Amygdala (tissue), 56 donors: ENCODE measurements at places on chromosomes 4 and X.

- DNase-seq: no peak
Observed at GRCh38 chr4:66639361-66639760, 905.9 kb downstream of the CENPC start.

GRCh38 chr4:176358083-176358469 is 38.3 kb downstream of the SPCS3 start:
- no peak for DNase-seq

GRCh38 chr4:184887333-184887732 is 61.6 kb upstream of the ACSL1 start:
- DNase-seq: no peak

GRCh38 chrX:136529795-136530194 is 2.2 kb upstream of the VGLL1 start:
- no peak for DNase-seq

GRCh38 chr4:26402458-26402857 is 81.6 kb downstream of the RBPJ start:
- DNase-seq: no peak

GRCh38 chrX:76555816-76556215 is 128.3 kb downstream of the MAGEE1 start:
- DNase-seq: no peak

GRCh38 chr4:82415922-82416365 is 14.3 kb downstream of the HNRNPDL start:
- DNase-seq: no peak

DNA sequence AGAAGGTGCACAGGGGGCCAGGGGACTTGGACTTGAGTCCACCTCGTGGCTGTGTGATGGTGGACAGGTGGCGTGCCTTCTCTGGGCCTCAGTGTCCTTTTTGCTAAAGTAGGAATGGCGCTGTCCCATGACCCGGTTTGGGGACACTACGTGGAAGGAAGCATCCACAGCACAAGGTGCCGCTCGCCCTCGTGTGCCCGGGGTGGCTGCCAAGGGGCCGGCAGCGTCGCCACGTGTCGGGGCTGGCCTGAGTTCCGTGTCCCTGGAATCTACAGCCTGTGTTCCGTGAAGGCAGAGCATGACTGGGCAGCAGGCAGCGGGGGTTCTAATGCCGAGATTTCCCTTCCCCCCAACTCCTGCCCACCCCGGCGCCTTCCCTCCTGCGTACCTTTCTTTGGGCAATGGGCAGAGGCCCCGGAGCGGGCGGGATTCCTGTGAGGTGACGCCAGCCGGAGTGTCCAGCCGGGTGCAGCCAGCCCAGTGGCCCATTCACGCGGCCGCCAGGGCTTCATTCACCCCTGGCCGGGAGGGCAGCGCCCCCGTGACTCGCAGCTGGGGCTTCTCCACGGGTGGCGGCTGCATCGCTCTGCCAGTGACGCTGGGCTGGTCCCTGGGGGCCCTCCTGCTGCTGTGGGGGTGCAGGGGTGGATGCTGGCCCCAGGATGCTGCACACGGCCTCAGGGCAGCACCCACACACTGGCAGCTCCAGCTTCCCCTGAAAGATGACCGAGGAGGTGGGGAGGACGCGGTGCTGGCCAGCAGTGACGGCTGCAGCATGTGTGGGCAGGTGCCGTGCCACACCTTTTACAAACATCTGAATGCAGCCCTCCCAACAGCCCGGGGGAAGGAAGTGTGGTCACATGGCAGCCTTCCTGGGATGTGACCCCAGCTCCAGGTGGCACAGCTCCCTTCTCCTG is 21.2 kb downstream of the DOK7 start:
- no peak for DNase-seq

DNA sequence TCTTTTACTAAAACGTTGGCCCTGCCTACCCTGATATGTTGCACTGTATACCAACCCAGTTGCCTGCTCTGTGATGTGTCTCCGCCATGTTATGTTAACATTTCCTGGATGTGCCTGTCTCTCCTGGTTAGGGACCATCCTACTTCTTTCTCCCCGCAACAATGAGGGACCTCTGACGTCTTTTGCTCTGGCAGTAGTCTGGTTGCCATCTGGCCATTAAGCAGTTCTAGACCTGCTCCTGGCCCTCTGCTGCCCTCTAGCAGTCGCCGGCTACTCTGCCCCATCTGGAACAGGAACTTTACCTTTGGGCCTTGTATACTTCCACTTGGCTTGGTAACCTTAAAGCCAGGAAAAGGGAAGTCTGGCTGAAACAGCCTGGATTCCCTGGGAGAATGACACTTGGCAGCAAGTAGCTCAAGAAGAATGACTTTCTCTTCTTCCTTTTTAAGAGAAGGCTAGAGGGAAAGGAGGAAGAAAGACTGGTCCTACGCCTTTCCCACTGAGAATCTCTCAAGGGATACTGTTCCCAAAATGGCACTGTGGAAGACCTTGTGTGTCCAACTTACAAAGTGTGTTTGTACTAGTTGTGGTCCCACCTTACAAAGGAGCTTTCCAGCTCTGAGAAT is 63.5 kb downstream of the GPC3 start:
- peak; percentile 1 for DNase-seq

GRCh38 chr4:16334601-16335000 is 108.3 kb upstream of the TAPT1 start:
- no peak for DNase-seq

DNA sequence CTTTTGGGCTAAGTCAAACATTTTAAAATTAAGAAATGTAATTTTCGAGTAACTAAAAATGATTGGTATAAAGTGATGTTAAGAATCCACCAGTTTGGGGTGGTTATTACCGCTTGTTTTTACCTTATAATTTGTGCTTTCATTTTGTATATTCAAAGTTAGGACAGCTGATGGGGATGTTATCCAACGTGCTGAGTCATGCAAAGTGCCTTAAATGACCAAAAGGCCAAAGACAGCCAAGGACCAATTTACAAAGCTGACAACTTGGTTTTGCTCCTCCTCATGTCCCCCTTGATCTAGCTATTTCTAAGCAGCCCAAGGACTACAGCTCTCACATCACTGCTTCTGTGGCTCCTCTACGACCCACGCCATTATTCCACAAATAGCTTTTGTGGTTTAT is 181.4 kb upstream of the PCDH7 start:
- DNase-seq: no peak

DNA sequence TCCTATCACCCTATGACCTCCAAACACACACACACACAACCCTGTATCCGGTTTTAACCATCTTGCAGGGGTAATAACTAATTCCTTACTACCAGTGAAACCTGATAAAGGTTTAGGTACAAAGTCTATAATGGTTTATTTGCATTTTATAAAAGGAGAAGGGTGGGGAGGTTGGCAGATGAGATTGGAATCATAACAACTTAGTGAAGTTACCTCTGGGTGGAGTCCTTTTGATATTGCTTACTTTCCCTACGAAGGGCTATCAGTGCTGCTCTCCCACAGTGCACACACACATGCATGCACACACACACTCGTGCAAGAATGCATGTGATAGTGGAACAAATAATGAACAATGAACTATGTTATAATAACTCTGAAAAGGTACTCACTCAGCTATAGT is 56.1 kb downstream of the CCSER1 start:
- DNase-seq: no peak

GRCh38 chr4:43560047-43560446 is 667.5 kb downstream of the GRXCR1 start:
- DNase-seq: no peak

DNA sequence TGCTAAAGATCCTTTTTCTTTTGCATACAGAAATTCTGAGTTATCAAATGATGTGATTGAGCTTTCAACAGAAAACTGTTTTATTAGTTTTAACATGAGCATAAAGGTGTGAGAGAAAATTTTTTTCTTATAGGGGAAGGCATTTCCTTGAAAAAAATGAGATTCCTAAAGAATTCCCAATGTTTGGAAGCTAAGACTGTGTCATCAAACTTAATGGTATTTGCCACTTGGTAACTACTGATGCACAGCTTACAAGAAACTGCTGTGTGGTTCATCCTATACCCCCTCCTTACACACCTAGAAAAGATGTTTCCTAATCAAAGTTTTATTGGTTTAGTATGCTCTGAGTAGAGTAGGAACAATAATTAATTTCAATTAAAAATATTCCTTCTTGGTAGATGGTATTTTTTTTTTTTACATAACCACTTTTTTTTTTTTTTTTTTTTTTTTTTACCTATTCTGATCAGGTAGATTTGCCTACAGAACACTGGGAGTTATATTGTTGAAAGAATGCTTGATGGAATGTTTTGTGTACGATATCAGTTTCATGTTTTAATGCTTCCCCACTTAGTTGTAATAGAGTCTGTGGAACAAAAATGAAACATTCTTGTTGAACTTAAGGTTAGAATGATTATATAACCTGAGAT is 6.0 kb downstream of the PTPN13 start:
- no peak for DNase-seq

DNA sequence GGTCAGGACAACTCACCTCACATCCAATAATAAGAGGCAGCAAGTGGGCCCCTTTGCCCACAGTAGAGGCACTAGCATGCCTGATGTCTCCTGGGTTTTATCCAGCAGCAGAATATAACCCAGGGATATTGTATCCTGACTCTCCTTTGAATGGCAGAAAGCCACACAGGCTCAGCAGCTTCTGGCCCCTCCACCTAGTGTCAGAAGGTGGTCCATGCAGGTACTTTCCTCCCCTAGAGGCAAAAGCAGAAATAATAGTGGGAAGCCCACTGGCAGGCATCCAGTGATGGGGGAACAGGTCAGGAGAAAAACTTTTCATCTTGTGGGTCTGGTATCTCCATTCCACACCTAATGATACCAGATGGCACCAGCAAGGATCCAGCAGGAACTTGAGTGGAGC is 75.5 kb upstream of the IRS4 start:
- DNase-seq: no peak

- DNase-seq: no peak
Observed at GRCh38 chrX:9627922-9628321, 137.7 kb downstream of the GPR143 start.

DNA sequence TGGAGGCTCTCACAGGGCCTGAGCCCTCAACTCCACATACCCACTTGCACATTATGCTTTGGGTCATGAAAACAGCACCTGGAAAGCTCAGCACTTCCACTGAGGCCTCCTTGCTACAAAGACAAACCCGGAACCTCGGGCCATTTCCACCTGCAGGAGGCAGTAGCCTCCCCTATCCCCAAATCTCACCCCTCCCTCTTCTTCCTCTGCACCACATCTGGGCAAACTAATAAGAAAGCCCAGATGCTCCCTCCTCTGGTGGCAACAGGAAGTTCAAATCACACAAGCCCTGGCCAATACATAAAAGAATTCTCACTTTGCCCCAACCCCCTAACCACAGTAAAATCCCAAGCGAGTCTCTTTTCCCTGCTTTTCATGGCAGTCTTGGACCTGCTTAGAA is 136.4 kb downstream of the MAPK10 start:
- DNase-seq: no peak

DNA sequence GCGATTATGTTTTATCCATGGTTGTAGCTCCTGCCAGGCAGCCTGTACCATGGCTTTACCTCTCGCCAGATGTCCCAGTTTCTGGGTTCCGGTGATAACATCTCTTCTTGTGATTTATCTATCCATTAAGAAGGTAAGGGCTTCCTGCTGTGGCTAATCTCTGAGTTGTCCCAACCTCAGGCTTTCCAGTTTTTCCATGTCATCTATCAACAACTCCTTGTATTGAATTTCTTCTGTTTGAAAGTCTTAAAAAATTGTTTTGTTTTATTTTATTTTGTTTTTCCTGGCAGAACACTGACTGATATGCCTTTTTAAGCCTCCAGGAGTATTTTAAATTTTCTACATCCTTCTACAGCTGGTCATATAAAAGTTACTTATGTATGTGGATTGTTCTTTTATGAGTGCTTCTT is 241.9 kb downstream of the ANTXR2 start:
- no peak for DNase-seq

DNA sequence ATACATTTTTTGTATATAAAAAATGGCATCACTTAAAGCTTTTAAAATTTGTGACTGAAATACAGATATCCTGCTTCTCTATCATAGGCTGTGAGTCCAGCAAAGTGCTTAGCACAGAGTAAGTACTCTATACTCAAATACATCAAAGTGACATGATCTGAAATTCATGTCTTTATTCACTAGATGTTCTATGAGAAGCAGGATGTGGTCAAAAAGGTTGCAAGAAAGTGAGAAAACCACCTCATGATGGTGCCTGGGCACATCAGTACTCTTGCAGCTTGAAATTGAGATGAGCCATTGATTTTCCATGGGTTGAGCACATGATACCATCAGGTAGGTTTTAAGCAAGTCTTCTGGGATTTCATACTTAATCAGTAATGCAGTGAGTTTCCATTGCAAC is 20.4 kb upstream of the SFRP2 start:
- DNase-seq: no peak

GRCh38 chrX:49071877-49072711 is 1.7 kb downstream of the PRAF2 start:
- peak; percentile 59 for DNase-seq

DNA sequence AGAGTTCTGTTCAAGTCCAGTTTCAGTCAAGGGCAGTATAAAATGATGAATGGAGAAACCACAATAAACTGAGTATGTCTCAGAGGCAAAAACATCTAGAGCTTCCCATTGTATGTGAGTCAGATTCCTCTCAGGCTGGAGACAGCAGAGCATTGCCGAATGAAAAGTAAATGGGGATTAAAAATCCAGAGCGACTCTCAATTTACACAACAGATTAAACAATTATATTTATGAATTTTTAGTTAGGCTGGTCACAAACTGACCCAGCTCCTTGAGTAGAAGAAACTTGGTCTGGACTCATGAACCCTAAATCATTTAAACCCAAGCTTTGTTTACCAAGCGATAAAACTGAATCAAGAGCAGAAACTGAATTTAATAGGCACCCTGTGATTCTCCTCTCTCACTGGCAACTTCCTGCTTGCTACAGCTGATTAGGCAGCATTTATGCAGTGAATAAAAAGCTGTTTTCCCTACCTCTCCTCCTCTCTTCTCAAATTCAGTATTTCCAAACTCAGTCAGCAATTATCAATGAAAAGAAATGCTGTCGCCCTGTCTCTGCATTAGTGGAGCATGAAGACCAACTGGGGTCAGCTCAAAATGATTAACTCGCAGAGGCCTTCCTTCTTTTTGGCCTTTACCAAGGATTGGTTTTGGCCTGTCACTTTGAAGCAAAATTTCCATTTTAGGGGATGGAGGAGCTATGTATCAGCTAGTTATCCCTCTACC is 568.0 kb downstream of the PDHA2 start:
- no peak for DNase-seq

DNA sequence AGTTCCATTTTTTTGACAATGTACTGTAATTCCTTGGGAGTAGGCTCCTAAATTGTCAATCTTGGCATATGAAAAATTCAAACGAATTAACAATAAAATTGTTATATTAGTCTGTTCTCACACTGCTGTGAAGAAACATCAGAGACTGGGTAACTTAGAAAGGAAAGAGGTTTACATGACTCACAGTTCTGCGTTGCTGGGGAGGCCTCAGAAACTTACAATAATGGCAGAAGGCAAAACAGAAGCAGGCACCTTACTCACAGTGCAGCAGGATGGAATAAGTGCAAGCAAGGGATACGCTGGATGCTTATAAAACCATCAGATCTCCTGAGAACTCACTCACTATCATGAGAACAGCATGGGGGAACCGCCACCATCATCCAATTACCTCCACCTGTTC is 246.4 kb upstream of the TRAM1L1 start:
- no peak for DNase-seq
